ENCODE measurements at places on chromosomes 16 and 17. TPM values are rescaled to one million over a fixed set of nuclear protein-coding genes. Genes with fewer than 3 reads are reported as not detected.

Gene ZP2
- polyA plus RNA-seq = not detected

Gene PRSS27
- polyA plus RNA-seq = 0.41 TPM

Gene SULT1A4
- 2.5 TPM for polyA plus RNA-seq

Gene HOXB13
- not detected for polyA plus RNA-seq

Gene STX4
- 61.2 TPM for polyA plus RNA-seq

Gene CHD9NB
- polyA plus RNA-seq = 9.8 TPM

Gene TOM1L2
- 28.2 TPM for polyA plus RNA-seq

Gene ADAM11
- polyA plus RNA-seq = 0.24 TPM

Gene EFCAB5
- polyA plus RNA-seq = not detected

Measured in kidney (tissue), 22 donors.